ENCODE measurements at places on chromosomes 2 and 18.

DNA sequence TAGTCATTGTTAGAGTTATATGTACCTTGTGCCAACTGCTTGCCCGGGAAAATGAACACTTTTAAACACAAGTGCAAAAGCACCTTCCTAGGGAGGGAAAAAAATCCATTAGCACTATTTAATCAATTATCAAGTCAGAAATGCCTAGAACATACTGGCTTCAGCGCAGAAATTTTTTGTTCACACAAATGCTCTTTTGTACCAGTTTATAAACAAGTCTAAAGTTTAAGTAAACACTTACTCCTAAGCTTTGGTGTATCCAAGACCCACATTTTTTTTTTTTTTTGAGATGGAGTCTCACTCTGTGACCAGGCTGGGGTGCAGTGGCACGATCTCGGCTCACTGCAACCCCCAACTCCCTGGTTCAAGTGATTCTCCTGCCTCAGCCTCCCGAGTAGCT lies 30.6 kb downstream of the GFPT1 start:
- no peak for DNase-seq

- DNase-seq = no peak
Observed at GRCh38 chr2:170255971-170256370, 78.0 kb downstream of the MYO3B start.

DNA sequence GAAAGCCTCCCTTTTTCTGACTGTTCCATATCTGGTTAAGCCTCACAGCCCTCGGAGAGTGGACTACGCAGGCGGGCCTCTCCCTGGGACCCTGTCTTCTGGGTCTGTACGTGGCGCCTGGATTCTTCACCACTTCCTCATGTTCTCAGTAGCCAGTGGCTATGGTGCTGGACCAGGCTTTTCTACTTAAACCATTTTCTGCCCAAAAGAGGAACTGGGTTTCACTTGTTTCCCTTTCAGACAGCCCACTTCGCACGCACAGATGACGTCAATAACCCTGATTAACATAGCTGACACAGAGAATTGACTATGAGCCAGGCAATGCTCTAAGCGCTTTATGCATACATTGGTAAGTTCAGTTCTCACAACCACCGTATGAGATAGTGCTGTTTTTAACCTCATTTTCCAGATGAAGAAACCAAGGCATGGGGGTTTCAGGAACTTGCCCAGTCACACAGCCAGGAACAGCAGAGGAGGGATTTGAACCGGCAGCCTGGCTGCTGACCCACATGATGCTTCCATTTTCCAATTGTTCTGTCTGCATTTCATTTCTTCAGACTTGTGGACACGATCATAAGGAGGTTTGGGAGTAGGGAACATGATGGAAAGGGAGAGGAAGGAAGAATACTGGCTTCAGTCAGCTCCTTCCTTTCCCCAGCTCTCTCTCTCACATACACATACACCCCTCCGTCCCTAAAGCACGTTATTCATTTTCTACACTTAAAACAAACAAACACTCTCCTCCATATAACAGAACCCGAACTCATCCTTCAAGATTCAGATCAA lies 41.7 kb downstream of the MYOM1 start:
- DNase-seq = no peak

DNA sequence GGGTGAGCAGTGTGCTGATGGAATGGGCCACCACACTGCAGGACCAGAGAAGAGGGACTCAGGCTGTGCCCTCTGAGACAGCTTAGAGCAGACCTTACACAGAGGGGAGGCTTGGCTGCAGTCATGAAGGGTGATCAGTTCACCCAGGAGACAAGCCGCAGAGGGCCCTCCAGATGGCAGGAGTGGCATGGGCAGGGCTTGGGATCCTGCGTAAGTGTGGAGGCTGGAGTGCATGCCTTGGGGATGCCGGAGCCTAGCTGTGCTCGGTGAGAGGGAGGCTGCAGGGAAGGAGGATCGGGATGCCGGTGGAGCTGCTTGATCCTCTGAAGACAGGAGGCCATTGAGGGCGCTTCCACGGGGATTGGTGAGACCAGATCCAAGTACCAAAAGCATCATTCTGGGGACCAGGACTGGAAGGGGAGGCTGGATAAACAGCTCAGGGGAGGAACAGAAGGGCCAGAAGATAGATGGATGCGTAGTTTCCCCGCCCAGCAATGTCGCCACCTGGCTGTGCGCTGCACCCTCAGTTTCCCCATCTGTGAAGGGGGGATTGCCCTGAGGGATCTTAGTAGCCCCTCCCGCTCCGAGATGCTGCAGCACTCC lies 163.4 kb downstream of the INHBB start:
- DNase-seq = no peak

DNA sequence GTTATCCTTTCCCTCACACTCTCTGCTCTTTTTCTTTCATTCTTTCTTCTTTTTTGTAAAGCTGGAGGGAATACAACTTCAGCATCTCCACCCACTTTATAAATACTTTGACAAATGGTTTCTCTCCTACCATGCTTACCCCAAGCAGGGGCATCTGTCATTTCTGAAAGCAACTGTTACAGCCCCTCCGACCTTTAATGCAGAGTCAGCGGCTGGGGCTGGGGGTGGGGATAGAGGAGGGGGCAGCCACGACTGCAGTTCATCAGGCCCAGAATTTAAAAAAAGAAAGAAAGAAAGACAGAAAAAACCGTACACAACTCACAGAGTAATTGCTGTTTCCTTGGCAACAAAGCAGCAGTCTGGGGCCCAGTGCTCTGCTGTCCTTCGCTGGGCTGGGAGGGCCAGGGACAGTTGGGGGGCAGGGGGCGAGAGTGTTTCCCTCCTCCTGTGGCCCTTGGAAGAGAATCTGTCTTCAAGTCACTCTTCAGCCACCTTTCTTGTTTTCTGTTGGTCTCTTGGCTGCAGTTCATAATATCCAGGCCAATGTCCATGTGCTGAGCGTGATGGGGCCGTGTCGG lies 53.8 kb downstream of the CELF4 start:
- DNase-seq = no peak

DNA sequence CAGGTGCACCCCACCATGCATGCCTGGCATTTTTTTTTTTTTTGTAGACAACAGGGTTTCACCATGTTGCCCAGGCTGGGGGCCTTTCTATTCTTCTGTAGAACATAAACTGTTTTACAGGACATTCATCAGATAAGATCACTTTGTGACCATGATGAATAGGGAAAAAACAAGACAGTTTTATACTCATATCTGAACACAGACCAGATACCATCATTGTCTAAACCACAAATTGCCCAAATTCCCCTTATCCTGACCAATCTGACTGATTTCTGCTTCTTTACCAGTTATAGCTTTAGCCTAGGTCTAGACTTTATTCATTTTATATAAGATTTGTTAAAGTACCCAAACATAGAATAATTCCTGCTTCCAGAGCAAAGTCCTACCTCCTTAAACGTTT lies 1699.3 kb upstream of the TMEFF2 start:
- no peak for DNase-seq

- no peak for DNase-seq
Observed at GRCh38 chr18:62152844-62153243, 34.0 kb downstream of the PIGN start.

GRCh38 chr2:184336688-184337087 lies 261.6 kb upstream of the ZNF804A start:
- no peak for DNase-seq

DNA sequence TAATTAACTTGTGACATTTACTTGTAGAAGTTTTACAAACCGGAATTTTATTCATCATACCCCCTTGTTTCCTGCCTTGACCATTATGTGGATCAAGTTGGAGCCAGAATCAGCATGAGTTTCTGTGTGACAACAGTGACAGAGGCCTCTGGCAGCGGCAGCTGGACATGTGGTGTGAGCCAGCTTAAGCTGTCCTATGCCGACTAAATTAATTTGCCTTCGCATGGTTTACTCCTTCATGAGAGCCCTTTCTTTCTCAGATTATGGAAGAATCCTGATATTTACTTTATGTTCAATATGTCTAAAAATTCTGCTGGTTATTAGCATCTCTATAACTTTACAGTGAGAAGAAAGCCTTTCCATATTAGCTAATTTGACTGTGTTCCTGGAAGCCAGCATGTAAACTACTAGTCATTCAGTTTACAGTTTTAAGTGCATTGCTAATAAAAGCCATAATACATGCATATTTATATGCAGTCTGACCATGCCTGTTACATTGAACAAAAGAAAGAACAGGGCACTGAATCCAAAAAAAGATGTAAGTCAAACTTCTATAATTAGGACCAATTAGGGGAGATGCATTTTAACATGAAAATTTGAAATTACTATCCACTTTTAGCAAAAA lies 495.8 kb upstream of the ACVR2A start:
- no peak for DNase-seq

GRCh38 chr2:188599140-188599539 lies 307.5 kb downstream of the GULP1 start:
- no peak for DNase-seq

- DNase-seq = no peak
Observed at GRCh38 chr2:25492726-25493125, 151.0 kb upstream of the DNMT3A start.

DNA sequence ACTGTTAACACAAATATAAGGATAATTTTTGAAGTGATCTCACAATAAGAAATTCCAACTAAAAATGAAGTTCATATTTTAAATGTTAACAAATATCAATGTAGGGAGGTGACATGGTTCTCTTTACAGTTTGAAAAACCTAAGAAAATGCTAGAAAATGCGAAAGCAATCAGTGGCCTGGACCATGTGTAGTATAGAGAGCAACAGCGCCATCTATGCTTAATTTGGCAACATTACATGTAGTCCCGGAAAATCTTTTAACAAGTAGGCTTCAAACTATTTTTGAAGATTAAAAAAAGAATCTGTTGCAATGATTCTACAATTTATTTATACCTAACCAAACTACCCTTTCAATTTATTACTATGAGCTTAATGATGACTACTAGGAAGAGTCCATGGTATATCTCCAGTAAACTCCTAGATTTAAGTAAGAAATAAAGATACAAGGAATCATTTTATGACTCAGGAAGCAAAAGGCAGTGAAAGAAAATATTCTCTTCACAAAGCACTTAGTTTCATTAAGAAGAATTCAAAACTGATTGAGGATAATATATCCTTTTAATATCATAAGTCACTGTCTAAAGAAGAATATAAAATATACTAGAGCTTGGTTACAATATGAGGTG lies 33.3 kb downstream of the NDUFA10 start:
- no peak for DNase-seq

GRCh38 chr18:54260396-54261072 lies 8.8 kb upstream of the POLI start:
- no peak for DNase-seq

- DNase-seq = no peak
Observed at GRCh38 chr2:235595422-235596010, 101.7 kb downstream of the AGAP1 start.

GRCh38 chr2:58871469-58872142 lies 630.5 kb upstream of the FANCL start:
- no peak for DNase-seq

DNA sequence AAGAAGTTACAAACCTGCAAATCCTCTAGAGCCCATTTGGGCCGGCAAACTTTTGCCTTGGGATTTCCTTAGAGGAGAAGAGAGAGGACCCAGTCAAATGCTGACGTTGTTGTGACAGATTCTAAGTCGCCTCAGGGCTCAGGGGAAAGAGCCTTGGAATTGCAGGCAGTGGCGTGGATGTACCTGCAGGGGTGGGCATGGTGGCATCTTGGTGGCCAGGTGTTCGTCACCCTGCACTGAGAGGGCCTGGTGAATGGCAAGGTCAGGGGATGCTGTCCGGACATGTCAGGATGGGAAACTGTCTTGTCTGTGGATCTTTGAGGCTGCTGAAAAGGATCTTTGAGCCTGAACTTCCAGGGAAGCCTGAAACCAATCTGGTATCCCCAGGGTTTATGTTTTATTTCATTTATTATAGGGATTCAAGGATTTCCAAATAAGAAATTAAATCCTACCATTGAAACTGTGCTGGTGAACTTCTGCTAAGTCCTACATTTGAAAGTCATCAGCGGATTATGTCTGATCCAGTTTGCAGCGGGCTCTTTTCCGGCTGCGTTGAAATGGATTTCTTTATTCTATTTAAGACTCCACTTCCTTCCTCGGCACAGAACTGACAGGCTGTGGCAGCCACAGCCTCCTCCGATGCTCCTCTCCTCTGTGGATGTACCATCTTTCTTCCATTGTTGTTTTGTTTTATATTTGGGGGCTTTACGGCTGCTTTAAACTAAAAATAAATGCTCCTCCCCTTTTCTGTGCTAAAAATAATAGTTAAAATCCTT lies 207.6 kb downstream of the AGAP1 start:
- DNase-seq = no peak

DNA sequence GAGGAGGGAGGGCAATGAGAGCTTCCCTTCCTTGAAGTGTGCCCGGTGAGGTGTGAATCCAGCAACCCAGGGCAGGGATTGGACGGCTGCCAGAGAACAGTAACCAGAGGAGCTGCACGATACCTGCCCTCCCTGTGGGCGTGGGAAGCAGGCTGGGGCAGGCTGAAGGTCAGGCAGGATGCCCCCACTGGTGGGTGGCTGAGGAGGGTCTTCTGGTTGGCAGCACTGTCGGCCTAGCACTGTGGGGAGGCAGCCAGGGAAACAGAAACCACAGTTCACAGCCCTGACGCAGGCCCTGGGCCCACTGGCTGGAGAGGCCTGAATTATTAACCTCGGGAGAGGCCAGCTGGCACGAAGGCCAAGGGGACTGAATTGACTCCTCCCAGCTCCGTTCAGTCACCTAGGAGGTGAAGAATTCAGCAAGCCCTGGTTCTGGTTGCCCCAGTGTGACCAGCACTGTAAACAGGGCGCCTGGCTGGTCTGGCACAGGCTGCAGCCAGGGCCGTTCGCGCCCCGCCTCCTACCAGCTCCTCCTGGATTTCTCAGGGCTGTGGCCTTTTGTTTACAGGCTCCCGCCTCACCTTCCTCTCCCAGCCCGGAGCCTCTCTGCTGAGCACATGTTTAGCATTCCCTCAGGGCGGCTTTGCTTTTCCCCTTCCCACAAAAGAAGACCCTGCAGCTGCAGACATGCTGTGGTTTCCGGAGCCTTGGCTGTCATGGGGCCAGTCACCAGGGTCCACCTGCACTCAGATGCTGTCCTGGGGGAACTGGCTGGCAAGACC lies 97.8 kb downstream of the B3GNT2 start:
- no peak for DNase-seq

GRCh38 chr2:191478799-191479679 lies 198.9 kb upstream of the NABP1 start:
- DNase-seq = no peak

GRCh38 chr2:99615247-99615771 lies 125.5 kb upstream of the REV1 start:
- no peak for DNase-seq

- no peak for DNase-seq
Observed at GRCh38 chr2:122481717-122482116, 726.3 kb downstream of the TSN start.

GRCh38 chr2:16046649-16047048 lies 106.3 kb downstream of the MYCN start:
- DNase-seq = no peak

- DNase-seq = no peak
Observed at GRCh38 chr18:64713284-64713683, 564.4 kb upstream of the LINC00305 start.

GRCh38 chr2:174729797-174730697 lies 34.2 kb downstream of the CHRNA1 start:
- DNase-seq = no peak

GRCh38 chr2:161825429-161825828 lies 201.2 kb downstream of the SLC4A10 start:
- no peak for DNase-seq
